ENCODE measurements at places on chromosomes 16 and 17.

- DNase-seq: no peak
Observed at GRCh38 chr16:88063211-88063773, 112.1 kb downstream of the BANP start.

DNA sequence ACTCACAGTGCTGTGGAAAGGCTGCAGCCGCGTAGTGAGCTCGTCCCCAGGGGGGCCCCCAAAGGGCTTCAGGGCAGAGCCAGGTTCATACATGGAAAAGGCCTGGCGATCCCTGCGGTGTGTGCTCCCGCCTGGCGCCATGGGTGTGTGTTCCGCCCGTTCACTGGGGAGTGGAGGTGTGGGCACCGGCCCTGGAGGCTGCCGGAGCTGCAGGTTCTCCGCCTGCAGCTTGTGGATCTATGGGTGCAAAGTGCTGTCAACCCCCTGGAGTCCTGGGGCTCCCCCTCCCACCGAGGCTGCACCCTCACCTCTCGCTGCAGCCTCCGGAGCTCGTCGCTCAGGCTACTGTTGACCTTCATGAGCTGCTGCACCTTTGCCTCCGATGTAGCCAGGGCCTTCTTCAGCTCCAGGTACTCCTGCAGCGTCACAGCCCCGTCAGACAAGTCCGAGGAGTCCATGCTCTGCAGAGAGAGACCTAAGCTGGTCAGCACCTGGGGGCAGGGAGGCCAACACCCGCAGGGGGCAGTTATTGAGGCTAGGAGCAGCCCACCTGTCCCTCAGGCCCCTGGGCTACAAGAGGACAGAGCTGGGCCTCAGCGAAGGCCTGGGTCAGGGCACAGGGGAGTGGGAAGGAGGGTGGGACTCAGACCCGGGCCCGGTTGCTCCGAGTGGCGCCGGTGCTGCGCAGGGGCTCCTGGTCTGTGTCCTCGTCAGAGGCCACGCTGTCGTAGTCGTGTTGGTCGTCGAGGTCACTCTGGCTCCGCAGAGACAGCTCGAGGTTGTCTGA is 7.9 kb downstream of the TP53I13 start:
- DNase-seq: no peak

- DNase-seq: no peak
Observed at GRCh38 chr17:30219315-30219714, 16.2 kb downstream of the SLC6A4 start.

GRCh38 chr17:17628388-17629008 is 37.0 kb upstream of the PEMT start:
- DNase-seq: peak; percentile 22

- no peak for DNase-seq
Observed at GRCh38 chr17:49928837-49929475, 40.0 kb upstream of the DLX4 start.

GRCh38 chr16:88065747-88066142 is 114.5 kb downstream of the BANP start:
- no peak for DNase-seq

DNA sequence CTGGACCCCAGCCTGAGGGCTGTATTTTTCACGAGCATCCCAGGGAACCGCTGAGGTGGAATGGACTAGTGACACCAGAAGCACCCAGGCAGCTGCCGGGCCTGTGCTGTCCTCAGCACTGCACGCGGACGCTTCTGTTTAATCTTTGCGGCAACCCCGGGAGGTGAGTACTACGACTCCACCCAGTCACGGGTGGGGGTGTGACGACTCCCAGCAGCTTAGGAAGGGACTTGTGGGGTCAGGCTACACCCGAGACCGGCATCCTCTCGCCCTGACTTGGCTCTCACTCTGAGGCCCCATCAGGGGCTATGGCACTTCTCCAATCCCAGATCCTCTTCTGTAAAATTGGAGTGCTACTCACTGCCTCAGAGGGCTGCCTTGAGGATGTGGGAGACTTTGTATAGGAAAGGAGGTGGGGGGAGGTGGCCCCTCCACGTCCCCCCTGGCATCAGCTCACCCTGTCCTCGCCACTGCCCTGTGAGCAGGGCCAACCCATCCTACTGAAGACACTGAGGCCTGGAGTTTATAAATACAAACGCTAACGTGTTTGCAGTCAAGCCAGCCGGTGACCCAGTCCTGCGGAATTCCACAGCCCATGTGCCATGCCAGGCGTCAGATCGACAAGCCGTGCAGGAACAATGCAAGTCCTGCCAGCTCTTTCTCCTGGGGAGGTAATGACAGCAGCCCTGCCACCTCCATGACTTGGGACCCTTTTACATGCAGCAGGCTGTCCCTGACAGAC is 44.4 kb downstream of the PPL start:
- DNase-seq: no peak

DNA sequence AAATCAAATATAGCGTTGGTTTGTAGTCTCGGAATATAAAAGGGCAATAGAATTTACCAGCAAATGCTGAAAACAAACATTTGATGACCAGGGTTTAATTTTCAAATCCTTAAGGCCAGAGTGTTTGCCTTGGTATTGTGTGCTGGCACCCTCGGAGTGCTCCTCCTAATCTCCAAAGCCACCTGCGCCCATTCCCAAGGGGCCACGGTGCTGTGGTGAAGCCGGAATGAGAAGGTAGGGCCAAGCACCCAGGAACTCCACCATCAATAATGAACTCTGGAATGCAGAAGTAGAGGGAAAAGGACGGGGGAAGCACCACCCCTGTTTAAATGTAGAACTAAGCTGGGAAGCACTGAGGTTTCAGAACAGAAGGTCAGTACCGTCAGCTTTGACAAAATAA is 51.9 kb downstream of the COG7 start:
- no peak for DNase-seq

GRCh38 chr17:81251709-81252301 is 12.7 kb downstream of the NDUFAF8 start:
- no peak for DNase-seq

- DNase-seq: no peak
Observed at GRCh38 chr17:77828749-77829539, 129.6 kb upstream of the TNRC6C start.

DNA sequence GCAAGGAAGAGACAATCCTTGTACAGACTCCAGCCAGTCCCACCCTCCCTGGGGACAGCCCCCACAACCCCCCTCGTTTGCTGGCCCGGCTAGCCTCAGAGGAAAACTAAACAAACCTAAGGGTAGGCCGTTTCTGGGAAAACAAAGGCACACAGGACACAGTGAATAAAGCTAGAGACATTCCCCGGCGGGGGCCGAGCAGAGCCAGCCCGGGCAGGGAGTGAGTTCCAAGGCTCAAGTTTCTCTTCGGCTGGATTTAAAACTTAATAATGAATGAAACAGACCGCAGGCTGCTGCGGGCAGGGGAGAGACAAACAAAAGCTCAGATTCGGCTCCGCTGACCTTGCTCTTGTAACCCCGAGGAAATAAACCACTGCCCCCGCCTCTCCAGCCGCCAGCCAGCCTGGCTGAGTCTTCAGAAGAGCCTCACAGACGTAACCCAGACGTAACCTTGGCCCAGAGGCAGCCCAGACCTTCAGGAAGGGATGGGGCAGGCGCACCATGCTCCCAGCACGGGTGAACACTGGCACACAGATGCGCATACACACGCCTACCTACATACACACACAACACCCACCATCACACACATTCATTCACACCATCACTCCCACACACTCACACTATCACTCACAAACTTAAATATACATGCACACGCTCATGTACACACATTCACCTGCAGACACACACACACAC is 216.0 kb downstream of the ZNF423 start:
- DNase-seq: no peak

GRCh38 chr17:29357232-29357631 is 32.9 kb upstream of the TAOK1 start:
- DNase-seq: no peak

Measured in stimulated activated CD4-positive, alpha-beta T cell treated with anti-CD3 and anti-CD28 coated beads, Interleukin-4, amount 100 ng/mL, for 48 hours (primary cell).